ENCODE measurements at places on chromosomes 11 and 22.

- DNase-seq: no peak
Observed at GRCh38 chr11:3203221-3204043, 15.2 kb downstream of the MRGPRG start.

DNA sequence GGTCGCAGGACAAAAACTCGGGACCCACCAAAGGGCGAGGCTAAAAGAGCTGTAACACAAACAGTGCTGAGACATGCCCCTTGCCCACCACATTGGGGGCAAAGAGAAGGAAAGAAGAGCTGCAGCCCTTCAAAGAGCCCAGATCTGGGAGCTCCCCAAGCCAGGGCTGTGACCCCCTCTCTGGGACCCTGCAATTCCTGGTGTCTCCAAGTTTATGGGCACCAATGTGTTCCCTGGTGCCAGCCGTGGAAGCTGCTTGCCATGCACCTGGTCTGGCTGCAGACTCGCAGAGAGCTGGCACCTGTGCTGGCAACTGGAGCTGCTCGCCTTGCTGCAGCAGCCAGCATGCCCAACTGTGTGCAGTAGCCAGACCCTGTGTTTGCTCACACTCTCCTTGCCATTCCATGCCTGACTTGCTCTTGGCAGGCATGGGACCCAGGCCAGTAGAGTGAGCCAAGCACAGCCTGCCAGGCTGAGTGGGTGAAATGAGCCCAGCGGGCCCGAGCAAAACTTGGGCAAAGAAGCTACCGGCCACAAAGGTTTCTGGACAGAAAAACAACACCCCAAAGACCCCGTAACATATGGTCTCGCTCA, 16.0 kb downstream of the RRP8 start:
- no peak for DNase-seq

DNA sequence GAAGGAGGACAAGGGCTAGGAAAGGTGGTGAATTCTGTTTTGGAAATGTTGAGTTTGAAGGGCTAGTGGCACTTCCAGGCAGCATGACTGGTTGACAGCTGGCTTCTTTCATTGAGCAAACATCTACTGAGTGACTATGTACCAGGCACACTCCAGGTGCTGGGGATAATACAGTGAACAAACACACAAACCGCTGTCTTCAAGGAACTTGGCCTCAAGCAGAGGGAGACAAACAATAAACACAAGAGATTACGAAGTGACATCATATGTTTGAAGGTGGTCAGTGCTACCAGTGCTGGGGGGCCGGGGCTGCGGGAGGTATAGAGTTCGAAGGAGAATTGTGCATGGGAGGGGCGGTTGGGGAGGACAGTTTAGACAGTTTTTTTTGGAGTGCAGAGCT, 197.0 kb upstream of the SORL1-AS1 start:
- no peak for DNase-seq

GRCh38 chr11:66239511-66239910, 28.9 kb upstream of the RAB1B start:
- no peak for DNase-seq

DNA sequence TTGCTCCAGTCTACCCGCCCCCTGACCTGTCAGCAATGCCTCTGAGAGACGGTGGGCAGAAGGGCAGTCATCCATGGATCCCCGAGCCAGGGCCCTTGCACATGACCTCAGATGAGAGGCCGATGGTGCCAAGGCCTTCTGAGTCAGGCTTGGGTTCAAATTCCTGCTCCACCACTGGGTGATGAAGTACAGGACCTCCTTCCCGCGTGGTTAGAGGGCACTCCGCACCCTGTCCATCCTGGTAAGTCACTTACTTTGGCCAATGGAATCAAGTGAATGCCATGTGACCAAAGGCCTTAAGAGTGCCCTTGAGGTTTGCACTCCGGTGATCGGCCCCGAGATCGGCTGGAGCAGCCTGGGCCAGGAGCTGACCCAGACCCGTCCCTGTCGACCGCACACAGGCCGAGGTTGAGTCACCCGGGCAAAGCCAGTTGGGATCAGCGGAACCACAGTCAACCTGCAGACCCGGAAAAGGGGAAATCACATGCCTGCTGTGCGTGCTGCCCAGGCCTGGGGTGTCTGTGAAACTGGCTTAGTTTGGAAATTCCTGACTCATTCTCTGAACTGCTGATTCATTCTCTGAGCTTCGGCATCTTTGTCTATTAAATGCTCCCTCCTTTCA, 48.9 kb downstream of the RTL6 start:
- DNase-seq: no peak

GRCh38 chr22:32731372-32731771, 70.1 kb upstream of the TIMP3 start:
- DNase-seq: no peak

DNA sequence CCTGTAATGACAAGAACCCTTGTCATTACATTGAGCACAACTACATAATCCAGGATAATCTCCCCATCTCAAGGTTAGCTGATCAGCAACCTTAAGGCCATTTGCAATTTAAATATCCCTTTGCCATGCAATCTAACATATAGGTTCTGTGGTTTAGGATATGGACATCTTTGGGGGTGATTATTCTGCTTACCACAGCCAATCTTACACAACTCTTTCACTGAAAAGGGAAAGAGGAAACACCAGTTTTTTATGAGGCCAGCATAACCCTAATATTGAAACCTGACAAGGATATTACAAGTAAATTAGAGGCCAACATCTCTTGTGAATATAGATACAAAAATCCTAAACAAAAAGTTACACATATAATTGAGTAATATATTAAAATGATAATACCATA, 78.5 kb downstream of the CYP2R1 start:
- DNase-seq: no peak

DNA sequence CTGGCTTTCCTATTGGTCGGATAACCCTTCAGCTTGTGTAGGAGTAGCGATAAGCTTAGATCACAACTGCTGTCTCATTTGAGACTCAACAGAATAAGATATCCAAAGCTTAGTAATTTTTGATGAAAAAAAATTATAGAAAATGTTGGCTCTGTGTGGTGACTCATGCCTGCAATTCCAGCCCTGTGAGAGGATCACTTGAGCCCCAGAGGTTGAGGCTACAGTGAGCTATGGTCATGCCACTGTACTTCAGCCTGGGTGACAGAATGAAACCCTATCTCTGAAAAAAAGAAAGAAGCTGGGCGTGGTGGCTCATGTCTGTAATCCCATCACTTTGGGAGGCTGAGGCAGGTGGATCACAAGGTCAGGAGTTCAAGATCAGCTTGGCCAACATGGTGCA, 55.6 kb upstream of the RRM1 start:
- no peak for DNase-seq

DNA sequence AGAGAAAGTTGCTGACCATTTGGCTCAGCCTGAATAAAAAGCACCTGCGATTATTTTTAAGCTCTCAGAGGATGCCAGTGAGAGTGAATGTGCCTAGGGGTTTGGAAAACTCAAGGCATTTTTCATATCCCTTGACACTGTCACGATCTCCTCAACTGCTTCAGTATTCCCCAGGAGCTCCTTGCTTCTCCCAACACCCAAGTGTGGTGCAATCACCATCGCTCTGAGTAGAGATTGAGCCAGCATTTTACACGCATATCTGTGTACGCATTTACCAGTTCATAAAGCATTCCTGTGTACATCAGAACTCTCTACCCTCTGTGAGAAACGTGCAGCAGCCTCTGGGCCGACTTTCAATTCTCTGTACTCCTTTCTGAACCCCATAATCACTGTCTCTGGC, 1.3 kb downstream of the SRRD start:
- no peak for DNase-seq

GRCh38 chr22:27802346-27803073, 954 bp upstream of the MN1 start:
- DNase-seq: no peak

DNA sequence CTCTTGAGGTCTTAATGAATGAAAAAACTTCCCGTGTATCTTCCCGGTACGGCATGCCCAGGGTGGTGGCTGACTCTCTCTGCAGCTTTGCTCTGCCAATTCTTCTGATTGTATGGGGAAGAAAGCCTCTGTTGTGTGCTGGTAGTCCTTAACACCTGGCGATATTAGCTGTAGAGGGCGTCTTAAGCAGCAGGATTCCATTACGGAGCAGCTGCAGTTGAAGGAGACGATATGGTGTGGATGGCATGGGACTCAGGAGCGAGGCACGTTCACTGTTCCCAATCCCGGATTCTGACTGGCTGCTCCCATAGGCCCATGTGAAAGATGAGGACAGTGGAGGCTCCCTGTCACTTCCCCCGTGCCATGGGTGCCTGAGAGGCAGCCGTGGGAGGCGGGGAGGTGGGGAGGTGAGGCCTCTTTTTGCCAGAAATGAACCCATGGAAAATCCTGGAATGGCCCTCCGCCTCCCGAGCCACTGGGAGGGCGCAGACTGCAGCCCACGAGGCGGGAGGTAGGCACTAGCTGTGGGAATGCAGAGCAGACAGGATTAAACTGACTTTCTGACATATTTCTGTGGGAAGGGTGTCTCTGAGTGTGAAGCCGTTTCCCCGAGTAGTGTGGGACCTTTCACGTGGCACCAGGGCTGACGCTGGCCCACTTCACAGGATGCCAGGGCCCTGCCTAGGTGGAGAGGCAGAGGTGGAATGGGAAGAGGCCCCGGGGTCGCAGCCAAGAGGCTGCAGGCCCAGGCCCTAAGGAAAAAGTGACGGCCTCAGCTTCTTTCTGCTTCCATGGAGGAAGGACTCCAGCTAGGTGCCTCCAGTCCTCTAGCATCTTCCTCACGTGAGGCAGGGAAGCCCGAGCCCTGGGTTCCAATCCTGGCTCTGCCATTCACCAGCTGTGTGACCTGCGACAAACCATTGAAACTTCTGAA, 121.4 kb upstream of the CD82 start:
- no peak for DNase-seq

GRCh38 chr22:22397875-22398524, 110.5 kb downstream of the ZNF280B start:
- no peak for DNase-seq

DNA sequence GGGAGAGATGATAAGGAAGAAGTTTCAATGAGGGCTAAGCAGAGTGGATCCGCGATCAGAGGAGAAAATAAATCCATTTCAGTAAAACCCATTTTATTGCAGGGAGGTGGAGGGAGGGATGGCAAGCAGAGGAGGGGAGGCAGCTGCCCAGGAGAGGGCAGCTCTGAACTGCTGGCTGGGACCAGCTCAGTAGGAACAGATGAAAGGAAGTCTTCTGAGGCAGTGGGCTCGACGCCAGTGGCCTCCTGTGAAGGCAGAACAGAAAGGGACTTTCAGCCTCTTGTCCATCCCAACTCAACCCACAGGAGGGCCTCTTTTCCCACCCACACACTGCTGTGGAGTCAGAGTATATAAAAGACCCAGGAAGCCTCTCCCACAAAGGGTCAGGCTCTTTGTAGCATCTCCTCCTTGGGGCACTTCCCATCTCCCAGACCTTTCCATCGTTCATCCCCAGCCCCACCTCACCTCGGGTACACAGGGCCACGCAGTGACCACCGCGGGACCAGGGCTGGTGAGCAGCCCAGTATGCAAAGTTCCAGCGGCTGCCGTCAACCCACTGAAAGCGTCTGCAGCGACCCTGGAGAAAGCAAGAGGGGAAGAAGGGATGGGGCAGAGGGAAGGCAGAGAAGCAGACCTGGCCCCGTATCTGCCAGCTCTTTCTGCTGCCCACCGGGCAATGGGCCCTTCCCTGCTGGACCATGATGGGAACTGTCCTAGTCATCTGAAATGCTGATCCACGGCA, 3.0 kb downstream of the PRG2 start:
- no peak for DNase-seq
